DND-41 (cell line): ENCODE measurements at places on chromosomes 1 and 21.

GRCh38 chr1:160658162-160658813 lies 11.4 kb upstream of the SLAMF1 start:
- DNase-seq: no peak

DNA sequence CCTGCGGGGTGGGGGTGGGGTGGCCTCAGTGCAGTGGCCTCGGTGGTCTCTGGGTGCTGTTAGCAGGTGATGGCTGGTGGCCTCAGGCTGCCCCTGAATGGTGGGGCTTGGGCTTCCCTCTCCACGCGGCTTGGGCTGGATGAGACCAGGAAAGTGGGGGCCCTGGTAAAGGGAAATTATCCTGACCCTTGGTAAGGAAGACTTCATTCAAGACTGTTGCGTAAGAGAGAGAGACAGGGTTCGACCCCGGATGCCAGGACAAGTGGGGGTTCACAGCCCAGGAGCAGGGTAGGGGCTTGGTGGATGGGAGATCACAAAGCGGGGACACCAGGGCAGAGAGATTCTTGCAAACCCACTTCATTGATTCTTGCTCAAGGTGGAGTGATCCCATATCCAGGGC lies 5.5 kb upstream of the TTC34 start:
- no peak for DNase-seq

GRCh38 chr1:88897070-88897730 lies 5.8 kb upstream of the GTF2B start:
- DNase-seq: no peak

- no peak for DNase-seq
Measured at GRCh38 chr1:10705953-10706352, 90.5 kb downstream of the CASZ1 start.

- DNase-seq: no peak
Measured at GRCh38 chr1:63886340-63886739, 112.5 kb downstream of the ROR1 start.

- no peak for DNase-seq
Measured at GRCh38 chr1:226021401-226021800, 22.3 kb upstream of the SDE2 start.

- no peak for DNase-seq
Measured at GRCh38 chr1:241357366-241358340, 648 bp upstream of the RGS7 start.

DNA sequence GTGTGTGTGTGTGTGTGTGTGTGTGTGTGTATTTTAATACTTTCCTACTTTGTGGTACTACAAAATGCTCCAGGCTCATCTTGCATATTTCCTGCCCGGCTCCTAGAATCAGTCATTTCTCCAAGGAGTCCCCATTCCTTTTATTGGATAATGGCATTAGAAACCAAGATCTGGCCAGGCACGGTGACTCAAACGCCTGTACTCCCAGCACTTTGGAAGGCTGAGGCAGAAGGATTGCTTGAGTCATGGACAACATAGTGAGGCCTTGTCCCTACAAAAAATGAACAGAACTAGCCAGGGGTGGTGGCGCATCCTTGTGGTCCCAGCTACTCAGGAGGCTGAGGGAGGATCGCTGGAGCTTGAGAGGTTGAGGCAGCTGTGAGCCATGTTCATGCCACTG lies 20.3 kb downstream of the EPB41 start:
- no peak for DNase-seq

GRCh38 chr1:31007462-31007991 lies 58.0 kb downstream of the PUM1 start:
- DNase-seq: no peak

GRCh38 chr1:18532390-18533170 lies 51.9 kb downstream of the KLHDC7A start:
- DNase-seq: no peak

GRCh38 chr1:38600286-38600685 lies 259.3 kb downstream of the RRAGC start:
- DNase-seq: no peak

- no peak for DNase-seq
Measured at GRCh38 chr21:37984416-37984815, 68.2 kb upstream of the KCNJ6 start.

DNA sequence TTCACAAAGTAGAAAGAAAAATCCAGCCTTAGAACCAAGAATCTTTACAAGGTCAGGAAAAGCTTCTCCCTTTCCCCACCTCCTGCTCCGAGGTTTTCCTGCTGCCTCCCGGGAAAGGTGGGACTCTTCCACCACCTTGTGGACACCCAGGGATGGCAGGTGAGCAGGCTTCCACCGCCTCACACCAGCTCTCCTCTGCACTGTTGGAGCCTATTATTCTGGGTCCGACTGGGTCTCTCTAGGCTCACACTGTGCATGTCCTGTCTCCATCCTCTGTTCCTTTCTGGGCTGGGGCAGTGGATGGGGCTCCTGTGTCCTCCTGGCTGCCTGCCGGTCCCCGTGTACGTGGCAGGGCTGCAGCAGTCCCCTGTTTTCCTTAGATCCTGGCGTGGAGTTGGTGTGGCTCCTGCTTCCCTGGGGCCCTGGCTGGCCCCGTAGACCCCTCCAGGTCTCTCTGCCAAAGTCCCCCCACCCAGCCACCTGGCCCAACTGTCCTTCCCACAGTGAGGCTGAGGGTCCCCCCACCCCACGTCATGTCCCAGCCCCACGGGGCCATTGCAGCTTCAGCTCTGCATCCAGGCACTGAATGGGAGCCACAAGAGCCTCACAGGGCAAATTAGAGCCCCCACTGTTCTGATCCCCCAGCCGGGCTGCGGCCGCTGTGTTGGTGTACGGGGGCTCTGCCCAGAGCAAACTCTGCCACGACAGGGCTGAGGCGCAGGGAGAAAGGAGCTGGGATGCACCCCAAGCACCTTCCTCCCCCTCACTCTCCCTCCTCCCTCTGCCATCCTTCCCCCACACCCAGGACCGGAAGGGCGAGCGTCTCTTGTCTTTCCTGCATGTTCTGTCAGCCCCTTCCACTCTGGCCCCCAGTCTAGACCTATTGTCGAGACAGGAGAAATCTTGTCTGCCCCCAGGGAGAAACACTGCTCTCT lies 3.3 kb upstream of the SLC45A1 start:
- DNase-seq: peak; percentile 46

GRCh38 chr1:39969531-39970270 lies 14.8 kb downstream of the MFSD2A start:
- DNase-seq: no peak

DNA sequence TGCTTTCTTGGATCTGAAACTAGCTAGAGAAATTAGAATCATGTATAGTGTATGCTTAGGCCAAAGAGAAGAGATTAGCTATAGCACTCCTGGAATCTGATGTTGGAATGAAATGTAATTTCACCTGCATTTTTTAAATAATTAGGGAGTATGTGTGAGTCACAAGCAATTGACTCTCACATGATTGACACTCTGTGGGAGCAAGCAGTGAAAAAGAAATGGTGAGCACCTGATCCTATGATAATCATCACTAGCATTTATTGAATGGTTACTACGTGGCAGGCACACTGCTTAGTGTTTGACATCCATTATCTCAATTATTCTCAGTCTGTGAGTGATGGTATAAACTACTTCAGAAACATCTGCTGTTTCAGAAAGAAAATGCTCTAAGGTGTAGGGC lies 176.6 kb downstream of the NRIP1 start:
- no peak for DNase-seq

- DNase-seq: no peak
Measured at GRCh38 chr1:192363177-192363576, 46.4 kb downstream of the RGS21 start.

- DNase-seq: no peak
Measured at GRCh38 chr1:105632342-105633196, 1423.9 kb upstream of the PRMT6 start.

DNA sequence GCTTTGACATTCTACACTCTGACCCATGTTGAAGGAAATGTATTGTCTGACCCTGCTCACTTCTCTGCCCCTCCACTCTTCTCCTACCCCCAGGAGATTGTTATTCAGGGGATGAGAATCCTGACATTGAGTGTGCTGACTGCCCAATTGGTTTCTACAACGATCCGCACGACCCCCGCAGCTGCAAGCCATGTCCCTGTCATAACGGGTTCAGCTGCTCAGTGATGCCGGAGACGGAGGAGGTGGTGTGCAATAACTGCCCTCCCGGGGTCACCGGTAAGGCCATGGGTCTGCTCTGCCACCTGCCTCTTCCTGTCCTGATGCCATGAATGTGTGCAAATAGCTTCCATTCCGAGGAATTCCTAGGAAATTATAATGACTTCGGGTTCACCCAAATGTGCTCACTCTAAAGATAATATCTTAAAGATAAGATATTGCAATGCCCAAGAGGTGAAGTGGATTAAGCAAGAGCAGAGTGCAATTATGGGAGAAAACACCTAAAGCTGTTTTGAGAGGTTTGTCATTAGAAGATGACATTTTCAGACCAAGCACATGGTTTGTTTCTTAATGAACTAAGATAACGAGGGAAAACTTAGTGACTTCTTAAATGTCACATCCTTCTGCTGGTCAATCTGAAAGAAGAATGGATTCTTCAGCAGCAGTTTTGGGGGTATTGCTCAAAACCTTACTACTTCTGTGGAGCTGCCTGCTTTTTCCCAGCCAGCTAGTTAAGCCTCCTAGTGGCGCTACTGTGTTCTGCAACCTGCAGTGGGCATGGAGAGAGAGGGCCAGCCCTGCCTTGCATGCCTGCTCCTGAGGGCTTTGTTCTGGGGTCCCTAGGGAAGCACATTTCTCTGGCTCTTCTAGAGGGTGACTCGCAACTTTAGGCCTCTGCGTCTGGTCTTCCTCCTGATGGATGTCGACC lies 41.6 kb downstream of the LAMC2 start:
- DNase-seq: peak; percentile 57

GRCh38 chr1:234771642-234772344 lies 161.8 kb upstream of the IRF2BP2 start:
- no peak for DNase-seq

- DNase-seq: no peak
Measured at GRCh38 chr1:173020138-173020750, 30.5 kb downstream of the TNFSF18 start.

GRCh38 chr1:42433369-42433768 lies 22.5 kb downstream of the ZMYND12 start:
- DNase-seq: no peak

DNA sequence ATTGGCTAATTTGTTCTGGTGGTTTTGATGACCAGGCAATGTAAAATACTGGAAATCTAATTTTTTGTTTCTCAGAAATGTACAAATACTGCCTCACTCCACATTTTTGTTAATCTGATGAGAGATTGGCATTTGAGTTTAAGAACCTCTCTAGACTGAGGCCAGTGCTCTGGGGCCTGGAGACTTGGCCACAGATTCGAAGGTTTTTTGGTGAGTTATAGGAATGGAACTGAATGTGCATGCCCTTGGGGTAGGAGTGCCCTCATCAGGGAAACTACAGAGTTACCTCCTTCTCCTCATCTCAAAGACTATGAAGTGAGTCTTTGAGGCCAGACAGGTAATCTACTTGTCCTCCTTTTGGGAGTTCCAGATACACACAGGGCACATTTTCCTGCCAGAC lies 347.9 kb downstream of the LTN1 start:
- no peak for DNase-seq

DNA sequence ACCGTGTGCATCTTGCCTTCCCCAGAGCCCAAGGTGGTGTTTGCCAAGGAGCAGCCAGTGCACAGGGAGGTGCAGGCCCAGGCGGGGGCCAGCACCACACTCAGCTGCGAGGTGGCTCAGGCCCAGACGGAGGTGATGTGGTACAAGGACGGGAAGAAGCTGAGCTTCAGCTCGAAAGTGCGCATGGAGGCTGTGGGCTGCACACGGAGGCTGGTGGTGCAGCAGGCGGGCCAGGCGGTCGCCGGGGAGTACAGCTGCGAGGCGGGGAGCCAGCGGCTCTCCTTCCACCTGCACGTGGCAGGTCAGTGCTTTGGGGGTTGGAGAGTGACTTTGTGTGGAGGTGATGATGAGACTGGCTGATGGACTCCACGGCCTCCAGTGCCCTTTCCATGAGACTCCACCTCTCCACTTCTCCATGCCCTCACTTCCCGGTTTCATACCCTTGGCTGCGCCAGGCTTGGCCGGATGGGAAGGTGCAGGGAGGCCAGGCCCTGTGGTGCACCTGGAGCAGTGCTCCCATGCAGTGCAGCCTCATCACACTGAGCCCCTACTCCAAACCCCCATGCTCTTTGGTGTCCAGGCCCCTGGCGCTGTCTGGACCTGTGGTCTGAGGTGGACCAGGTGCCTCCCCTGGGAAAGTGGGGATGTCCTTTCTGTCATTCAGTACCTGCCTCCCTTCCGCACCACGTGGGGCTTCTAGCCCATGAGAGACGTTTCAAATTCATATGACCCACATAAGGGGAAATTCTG lies 49.0 kb downstream of the OBSCN start:
- no peak for DNase-seq

- DNase-seq: peak; percentile 6
Measured at GRCh38 chr1:157878059-157878458, 36.5 kb upstream of the CD5L start.

DNA sequence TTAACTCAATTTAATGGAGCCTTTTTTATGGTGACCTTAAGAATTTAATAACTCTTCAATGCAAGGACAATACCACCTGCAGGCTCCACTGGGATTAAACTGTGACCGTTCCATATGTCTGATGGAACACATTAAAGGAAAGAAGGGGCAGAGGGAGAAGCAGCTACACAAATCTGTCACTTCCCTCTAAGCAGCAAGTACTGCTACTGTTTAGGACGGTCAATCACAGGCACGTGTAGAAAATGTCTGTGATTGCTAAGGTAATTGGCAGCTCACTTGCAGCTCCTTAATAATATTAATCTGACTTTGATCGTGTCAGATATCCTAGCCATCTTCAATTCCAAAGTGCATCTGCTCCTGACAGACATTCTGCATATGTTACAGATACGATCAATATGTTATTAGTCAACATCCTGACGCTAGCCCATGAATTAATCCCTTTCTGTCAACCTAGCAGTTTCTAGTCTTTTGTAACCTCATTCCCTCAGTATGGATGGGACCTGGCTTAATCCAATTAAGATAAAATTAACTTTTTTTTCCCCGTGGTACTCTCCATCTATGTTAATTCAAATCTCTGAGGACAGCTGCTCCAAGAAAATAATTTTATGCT lies 1012.4 kb downstream of the AMY1C start:
- DNase-seq: no peak

GRCh38 chr1:17060306-17060749 lies 6.5 kb upstream of the SDHB start:
- no peak for DNase-seq

- no peak for DNase-seq
Measured at GRCh38 chr1:28812669-28813468, 899 bp downstream of the OPRD1 start.

DNA sequence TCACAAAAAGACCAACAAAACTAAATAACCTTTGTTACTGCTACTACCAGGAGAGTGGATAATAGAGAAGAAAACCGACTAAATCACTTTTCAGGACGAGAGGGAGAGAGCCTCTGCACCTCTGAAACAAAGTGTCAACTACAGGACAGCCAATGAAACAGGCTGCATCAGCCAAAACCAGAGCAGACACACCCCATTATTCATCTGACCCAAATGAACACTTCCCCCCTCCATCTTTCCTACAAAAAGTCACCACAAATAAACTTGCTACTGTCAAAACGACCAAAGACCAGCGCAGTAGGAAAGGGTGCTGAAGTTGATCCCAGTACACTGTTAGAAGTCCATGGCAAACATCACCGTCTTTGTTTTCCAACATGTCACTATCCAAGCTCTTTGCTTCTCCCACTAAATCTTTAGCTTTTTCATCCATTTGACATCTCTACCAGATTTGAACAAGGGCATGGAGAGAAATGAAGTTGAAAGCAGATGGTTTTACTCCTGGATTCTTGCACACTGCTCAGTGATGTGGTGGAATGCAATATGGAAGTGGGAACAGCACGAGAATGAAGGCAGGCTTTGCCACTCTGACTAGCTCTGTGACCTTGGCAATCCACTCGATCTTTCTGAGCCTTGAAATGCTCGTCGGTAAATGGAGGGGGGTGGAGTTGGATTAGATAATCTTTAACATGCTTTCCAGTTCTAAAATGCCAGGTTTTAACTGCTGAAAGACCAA lies 20.5 kb downstream of the DSTYK start:
- DNase-seq: no peak
